Fibroblast of skin of back (primary cell): ENCODE measurements at places on chromosomes 7 and 10.

DNA sequence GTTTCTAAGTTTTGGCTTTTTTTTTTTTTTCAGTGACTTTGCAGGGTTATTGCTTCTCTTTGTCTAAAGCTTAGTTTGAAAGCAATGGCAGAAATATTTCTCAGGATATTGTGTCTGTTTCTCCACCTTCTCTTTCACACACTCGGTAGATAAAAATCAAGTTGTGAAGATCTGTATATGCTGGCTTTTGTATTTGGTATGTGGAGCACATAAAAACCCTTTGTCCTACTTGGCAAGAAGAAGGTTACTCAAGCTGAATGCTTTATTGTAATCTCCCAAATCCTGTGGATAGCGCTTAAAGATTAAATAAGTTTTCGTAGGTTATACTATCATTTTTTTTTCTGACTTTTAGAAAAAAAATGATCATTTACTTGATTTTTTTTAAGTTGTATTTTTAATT is 172.4 kb downstream of the CDCA7L start:
- DNase-seq, result no peak

DNA sequence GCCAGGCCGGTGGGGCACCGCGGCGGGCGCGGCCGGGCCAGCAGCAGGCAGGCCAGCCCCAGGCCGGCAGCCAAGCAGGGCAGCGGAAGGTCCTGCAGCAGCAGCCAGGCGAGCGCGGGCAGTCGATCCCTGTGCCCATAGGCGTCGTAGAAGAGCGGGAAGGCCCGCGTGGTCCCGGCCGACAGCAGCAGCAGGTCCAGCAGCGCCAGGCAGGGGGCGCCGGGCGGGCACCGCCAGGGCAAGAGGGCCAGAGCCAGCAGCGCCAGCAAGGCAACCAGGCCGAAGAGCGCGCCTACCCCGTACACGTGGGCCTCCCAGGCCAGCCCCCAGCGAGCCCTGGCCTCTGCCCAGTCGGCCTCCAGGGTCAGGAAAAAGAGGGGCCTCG is 8.4 kb upstream of the RBM28 start:
- DNase-seq, result peak; percentile 49

GRCh38 chr7:50735333-50735732 is 47.4 kb downstream of the GRB10 start:
- DNase-seq, result no peak

GRCh38 chr7:1260244-1260635 is 27.6 kb downstream of the UNCX start:
- no peak for DNase-seq

GRCh38 chr10:133415752-133416151 is 8.7 kb downstream of the SPRN start:
- DNase-seq, result no peak

GRCh38 chr10:112967200-112967599 is 17.2 kb downstream of the TCF7L2 start:
- DNase-seq, result peak; percentile 88

GRCh38 chr10:30373596-30374327 is 24.7 kb upstream of the MTPAP start:
- no peak for DNase-seq

DNA sequence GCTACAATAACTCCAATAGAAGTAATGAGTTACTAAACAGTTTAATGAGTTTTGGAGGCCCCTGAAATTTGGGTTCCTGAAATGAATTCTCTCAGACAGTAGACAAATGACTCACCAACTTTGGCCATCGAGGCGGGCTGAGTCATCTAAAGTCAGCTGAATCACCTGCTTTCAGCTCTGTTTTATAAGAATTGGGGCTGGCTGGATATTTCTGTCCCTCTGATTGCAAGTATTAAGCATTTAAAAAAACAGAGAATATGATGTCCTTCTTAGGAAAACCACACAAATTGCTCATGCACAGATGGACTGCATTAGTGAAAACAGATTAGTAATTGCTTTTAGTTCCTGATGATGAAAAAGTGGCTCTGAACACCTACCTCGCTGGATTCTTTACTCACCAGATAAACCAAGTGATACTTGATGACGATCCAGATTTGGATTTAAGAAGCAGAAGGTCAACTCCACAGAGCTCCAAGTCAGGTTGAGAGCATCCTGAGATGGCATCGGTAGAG is 59.1 kb downstream of the ZNF365 start:
- DNase-seq, result peak; percentile 96

GRCh38 chr7:2663121-2663886 is 24.7 kb upstream of the AMZ1 start:
- DNase-seq, result no peak

GRCh38 chr7:23184709-23185359 is 3.0 kb downstream of the NUP42 start:
- DNase-seq, result peak; percentile 63

DNA sequence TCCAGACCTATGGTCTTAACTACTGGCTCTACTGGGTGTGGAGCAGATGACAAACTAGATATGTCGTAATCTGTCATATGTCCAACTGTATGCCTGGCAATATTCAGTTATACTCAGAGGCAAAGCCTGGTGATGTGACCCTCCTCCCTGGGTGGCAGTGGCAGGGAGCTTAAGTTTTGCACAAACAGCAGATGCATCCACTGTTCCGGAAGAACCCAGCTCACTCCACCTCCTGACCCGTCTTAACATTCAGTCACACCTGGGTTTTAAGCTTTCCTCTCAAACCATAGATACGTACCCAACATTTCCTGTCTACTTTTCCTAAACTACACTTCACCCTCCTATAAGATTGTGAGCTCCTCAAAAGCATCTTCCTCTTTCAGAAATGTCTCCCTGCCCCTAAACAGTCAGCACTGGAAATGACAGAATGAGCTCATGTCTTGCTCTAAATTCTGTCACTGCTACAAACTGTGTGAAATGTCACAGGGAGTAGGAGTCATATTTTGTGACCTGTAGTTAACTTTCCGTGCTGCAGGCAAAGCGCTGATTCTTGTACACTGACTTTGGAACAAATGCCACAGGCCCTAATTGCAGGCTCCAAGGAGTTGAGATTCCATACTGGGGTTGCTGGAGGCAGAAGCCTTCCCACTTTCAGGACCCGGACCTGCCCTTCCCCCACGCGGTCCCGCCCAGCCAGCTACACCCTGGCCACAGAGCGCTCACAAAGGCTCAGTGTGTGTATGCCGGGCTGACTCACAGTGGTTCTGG is 23.9 kb downstream of the SCD start:
- DNase-seq, result peak; percentile 78

- DNase-seq, result no peak
These were observed 95.3 kb downstream of the RNF32 start for GRCh38 chr7:156735851-156736250.

- DNase-seq, result no peak
These were observed 63.3 kb downstream of the BMPER start for GRCh38 chr7:33968591-33968990.

GRCh38 chr10:75000748-75001321 is 110.6 kb upstream of the SAMD8 start:
- no peak for DNase-seq

DNA sequence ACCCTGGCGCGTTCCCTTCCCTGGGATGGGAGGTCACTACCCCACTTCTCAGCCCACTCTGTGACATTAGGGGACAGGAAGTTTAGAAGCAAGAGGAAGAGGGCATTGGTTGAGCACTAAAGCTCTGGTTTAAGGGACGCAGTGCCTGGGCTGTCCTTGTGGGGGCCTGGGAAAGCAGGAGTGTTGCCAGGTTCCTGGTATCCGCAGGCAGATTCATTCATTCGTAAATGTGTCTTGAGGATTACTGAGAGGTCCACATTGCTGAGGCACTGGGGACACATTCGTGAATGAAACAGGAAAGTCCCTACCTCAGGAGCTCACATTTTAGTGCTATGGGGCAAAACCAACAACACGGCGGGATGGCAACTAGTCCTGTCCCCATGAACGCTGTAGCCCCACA is 69.4 kb downstream of the COL13A1 start:
- no peak for DNase-seq

DNA sequence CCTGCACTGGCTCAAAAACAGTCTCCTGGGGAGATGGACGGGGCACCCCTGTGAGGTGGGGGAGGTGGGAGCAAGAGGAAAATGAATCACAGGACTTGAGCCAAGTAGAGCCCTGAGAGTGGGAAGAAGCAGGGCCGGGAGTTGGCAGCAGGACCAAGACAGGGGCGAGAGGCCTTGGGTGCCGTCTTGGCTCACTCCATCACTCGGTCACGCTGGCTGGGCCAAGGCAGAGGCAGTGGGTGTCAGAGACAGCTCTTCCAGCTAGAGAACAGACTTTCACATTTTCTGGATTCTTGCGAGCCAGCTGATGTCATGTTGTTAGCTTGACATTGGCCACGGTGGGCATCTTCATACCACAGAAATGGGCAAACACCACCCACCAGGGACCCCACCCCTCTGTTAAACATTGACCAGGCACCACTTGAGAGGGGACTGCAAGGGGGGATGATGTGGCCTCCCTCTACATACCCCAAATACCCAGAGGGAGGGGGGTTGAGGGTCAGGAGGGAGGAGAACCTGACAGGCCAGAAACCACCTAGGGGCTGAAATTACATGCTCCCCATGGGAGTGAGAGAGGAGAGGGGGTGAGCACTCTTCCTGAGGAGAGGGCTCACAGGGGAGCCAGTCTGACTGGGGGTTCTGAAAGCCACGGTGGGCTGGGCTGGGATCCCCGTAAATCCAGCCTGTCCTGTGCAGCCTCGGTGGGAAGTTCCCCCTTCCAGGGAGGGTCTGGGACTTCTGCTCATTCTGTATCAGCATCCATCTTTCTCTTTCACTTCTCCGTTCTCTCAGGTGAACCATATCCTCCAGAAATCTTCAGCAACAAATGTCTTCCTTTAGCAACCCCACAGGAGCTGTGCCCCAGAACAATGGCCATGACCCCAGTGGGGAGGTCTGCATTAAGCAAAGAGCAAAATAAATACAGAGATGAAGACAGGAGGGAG is 19.6 kb downstream of the CAMK2B start:
- DNase-seq, result no peak

DNA sequence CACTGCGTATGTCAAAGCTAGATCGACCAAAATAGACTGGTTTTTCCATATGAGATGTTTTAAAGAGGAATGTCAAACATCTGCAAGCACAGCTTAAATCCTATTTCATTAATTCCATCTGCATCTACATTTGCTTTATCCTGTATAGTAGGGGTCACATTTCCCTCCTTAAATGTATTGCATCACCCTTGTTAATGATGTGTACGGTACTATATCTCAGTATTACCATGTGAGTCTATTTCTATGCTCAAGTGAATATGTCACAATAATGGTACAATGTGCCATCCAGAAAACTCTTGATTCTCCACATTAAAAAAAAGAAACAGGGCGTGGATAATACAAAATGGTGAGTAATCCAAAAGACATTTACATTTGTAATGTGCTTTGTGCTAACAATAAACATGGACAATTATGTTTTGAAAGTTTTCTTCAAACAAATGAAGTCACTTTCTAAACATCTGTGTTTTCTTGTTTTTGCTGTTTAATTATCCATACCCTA is 56.6 kb downstream of the TWIST1 start:
- DNase-seq, result peak; percentile 64

- DNase-seq, result peak; percentile 47
These were observed 10.3 kb downstream of the FAM241B start for GRCh38 chr10:69640196-69640980.

DNA sequence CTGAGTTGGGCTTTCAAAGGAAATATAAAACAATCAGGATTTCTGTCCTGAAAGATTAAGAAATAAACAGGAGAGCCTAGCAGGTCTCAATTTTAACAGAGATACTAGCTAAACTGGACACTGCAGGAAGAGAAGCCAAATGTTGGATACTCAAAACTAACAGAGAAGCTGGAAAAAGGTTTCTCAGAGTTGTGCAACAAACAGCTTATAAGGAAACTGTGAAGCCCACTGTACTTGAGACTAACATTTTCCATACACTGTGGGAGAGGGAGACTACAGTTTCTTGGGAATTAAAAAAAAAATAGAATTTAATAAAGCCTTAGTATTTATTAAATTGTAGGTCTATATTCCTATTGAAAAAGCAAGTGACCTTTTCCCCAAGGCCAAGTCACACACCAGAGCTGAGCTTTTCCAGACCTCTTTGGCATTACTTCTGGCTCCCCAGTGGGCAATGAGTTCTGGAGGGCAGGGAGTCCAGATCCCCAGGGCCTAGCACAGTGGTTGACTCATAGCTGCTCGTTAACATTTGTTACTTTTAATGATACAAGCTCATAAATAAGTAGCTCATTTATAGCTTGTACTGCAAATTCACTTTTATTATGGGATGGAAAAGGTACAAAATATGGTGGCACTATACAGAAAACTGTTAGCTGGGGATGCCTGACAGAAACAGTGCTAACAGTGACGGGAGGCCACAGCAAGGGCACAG is 68.3 kb downstream of the MINDY3 start:
- DNase-seq, result no peak
